Endodermal cell (in vitro differentiated cells): ENCODE measurements at places on chromosomes 4 and X.

GRCh38 chr4:176188654-176189053 lies 6.7 kb downstream of the SPATA4 start:
- no peak for DNase-seq

DNA sequence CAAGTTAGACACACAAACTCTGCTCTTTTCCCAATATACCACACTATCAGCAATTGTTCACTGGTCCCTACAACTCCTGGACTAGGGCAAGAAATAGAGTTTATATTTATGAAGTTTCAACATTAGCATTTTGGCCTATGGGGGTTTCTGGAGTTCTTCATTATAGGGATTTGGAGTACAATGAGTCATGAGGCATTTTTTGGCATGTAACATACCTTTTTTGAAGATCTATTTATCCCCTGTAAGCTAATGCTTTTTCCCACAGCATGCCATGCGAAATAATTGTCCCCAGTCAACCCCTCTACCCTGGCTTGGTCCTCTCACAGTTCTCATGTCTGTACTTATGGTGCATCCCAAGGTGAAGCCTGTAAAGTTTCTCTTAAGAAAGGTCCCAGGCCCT lies 36.7 kb upstream of the EDA2R start:
- no peak for DNase-seq

DNA sequence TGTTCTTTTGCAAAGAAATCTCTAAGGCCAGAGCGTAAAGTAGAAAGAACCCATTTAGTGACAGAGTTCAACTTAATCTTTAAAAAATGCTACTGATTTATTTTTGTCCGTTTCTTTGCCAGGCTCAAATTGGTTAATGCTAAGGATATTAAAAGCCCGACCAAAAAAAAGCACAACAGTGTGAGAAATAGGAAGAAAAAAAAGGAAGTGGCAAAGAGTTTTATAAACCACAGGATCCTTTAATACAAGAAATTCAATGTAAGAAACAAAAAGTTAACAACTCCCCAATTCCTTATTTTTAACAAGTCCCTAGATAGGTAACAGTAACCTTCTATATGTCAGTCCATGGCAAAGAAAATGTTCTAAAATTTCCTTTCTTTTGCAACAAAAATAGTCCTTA lies 480.4 kb downstream of the ACTRT1 start:
- DNase-seq, result no peak

DNA sequence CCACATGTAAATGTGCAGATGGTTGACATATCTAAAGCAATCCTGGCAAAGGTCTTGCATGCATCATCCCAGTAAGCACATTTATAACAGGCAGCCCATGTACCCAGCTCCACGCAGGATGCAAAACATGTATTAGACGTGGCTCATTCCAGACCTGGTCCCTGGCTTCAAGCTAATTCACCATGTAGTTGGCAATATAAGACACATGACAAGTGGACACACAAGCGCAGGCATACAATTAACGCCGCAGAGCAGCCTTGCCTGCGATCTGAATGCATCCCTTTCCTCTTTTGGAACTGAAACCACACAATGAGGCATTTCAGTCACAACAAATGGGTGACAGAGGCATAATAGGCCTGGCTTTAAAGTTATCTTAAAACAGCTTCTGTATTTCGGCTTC lies 114.5 kb upstream of the TRIM2 start:
- DNase-seq, result no peak

DNA sequence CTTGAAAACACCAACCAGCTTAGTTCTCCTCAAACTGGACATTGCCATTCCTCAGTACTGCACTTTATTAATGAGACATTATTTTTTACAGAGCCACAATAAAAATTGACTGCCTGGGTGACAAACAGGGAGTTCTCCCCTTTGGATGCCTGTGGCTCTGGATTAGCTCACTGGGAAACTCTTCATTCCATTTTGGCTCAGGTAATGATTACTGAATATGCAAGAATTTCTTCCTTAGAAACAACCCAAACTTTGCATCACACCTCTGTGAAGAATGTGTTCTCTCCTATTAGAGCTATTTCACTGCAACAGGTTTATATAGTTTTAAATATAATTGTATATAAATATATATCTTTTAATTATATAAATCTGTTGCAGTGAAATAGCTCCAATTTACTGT lies 2065.8 kb downstream of the ARAP2 start:
- no peak for DNase-seq

GRCh38 chrX:101785142-101785541 lies 125.5 kb upstream of the ARMCX2 start:
- DNase-seq, result no peak

DNA sequence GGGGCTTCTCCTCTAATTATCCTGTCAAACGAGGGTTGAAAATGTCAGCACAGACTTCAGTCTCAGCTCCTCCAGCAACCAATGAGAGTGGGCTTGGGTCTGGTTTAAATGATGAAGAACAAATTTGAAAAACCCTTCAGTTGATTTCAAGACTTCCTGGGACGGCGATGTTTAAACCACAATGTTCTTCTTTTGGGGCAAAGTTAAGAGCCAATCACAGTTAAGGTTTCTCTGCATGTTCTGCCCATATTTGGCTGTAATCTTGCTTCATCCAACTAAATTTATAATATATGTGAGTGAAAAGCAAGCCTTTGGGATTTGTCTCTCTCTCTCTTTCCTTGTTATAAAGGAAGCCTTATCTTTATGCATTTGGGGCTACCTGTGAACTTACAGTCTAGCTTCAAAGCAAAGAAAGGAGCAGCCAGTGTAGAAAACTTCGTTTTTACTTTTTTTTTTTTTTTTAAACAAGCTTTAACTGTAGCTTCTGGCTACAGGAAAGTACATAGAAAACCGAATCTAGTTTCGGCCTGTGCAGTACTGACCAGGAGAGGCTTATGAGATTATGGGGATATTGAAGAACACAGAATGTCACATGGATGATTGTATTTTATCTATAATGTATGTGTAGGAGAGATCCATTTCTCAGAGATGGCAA lies 46.8 kb upstream of the FAM9C start:
- DNase-seq, result no peak

GRCh38 chrX:16765594-16765993 lies 20.7 kb upstream of the TXLNG start:
- DNase-seq, result no peak

DNA sequence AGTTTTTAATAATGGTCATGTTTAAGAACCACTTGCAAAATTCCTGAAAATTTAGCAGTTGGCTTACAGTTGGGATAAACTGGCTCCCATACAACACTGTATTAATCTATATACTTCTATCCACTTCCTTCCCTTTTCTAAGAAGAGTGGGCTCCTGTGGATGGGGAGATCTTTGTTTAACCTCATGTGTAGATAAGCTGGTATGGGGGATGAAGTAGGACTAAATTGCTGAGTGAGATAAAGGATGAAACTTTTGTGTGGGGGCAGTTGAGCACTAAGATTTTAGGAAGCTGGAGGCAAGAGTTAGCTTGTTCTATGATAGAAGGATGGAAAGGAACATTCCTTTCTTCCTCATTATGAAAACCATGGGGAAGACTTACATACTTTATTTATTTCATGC lies 54.6 kb upstream of the ATP8A1 start:
- DNase-seq, result no peak

GRCh38 chrX:45743081-45743533 lies 542.4 kb upstream of the DIPK2B start:
- peak; percentile 56 for DNase-seq

- no peak for DNase-seq
These were observed 170.0 kb downstream of the RELL1 start for GRCh38 chr4:37516057-37516775.

DNA sequence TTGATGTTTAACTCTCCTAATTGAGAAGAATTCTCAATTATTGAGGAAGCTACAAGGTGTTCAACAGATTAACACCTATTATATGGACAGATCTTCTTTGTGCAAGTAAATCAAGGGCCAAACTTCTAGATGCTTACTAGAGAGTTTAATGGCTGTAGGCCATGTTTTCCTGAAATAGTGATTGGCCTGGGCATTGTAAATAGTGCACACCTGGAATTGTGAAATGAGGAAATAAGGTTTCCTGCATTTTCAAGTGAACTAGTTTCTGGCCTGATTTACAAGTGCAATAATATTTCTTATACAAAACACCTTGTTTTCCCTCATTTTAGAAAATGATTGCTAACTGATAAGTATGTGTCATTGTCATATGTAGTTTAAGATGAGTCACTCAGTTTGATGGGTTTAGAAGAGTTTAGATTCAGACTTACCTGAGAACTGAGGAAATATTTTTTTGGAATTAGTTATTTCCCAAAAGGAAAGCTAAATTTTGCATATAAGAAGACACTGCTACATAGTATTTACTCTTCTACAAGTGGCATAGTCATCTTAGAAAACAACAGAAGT lies 21.2 kb downstream of the AFF1 start:
- DNase-seq, result no peak

GRCh38 chr4:16794816-16795445 lies 103.5 kb downstream of the LDB2 start:
- DNase-seq, result peak; percentile 92

DNA sequence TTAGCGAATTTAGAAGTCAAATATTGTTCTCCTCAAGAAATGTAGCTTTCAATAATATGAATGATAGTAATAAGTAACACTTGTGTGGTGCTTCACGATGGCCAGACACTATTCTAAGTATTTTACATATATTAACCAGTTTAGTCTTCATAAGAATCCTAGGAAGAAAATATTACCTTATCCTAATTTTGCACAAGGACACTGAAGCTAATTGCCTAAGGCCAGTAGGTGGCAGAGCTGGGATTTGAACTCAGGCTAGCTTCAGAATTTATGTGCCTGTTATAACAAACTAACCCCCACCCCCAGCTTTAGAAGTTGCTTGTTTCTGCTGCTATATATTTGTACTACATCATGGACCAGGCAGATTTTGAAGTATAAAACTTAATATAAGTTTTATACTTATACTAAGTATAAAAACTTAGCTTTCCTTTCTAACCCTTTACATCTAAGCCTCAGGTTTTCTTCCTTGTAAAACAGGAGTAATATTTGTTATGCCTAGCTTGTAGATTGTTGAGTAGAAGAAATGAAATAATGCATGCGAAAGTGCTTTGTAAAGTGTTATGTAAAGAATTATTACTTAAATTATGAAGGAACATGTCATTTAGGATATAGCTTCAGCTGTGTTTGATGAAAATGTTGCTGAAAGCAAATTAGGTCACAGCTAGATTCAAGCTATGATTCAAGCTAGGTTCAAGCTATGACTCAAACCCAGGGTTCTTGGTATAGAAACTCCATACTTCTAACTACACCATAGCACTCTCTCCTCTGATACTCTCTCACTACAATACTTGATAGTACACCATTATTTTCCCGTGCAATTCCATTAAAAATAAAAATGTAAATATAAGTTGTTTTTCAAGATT lies 4.2 kb upstream of the CDS1 start:
- DNase-seq, result peak; percentile 70

DNA sequence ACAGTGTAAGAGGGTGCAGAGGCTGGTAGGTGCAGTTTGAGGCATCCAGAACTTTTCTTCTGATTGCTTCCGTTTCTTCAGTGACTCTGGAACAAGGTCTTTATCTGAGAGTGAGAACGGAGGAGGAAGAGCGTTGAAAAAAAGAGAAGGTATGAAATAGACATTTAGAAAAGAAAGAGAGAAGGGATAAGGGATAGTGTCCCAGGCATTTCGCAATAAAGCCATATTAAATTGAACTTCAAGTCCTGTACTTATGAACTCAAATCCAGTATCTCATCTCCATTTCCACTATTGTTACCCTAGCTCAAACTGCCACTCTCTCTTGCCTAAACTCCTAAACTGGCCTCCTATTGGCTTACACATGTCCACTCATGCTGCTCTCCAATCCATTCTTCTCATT lies 36.7 kb downstream of the NPY2R start:
- DNase-seq, result no peak

DNA sequence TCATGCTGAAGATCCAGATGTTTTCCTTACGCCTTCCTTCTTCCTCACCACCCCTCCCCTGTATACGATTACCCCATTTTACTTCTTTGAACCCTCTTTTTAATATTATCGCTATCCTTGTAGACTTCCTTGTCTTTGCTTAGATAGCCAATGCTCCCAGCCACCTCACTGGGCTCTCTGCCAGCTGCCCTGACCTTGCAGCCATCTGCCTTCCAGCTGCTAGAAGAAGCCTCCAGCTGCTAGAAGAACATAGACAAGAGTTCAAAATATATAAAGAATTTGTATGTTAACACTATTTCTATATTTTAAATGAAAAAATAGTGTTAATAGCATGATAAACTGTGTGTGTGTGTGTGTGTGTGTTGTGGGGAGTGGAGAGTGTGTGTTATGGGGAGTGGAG lies 374.7 kb downstream of the ANKRD50 start:
- no peak for DNase-seq

- no peak for DNase-seq
These were observed 62.1 kb downstream of the CC2D2A start for GRCh38 chr4:15531792-15532191.

DNA sequence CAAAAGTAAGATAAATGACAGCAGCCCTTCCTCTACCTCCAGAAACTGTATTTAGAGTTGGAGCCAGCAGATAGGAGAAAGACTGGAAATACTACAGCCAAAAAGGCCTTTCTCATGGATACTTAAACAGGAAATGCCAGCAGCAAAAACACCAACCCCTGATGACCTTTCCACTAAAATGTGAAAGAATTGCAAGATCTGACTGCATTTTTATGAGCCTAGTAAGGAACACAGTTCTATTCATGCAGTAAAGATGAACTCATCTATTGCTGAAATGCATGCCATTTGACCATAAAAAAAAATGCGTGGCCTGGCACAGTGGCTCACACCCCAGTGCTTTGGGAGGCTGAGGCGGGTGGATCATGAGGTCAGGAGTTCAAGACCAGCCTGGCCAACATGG lies 19.9 kb downstream of the ABCG2 start:
- DNase-seq, result no peak

DNA sequence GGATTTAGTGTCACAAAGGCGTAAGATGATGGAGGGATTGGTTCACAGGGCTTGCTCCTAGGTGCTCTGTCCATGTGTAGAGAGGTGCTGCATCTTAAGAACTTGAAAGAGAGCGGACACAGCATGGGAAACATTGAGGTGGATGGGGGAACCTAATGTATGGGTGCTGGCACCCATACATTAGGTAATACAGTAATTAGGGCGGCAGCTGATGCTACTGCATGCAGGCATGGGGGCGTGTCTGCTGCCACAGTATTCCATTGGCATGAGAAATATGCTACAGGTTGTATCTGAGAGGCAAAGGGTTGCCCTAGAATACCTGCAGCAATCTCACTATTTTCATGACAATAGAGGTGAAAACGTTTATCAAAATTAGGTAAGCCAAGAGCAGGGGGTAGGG lies 45.8 kb upstream of the UXT start:
- DNase-seq, result no peak

DNA sequence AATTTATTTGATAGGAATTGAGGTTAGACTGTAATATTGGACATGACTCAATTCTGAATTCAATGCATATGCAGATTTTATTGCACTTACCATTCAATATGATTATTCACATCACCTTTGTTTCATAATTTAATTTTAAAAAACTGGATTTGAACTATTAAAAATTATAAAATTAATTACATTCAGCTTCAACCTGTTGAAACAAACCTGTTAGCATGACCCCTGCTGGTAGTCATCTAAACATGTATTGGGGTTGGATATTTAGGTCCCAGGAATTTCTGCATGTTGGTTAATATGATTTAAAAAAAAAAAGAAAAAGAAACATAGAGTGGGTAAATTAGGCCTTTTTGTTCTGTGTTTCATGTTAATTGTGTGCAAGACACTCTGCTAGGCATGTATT lies 85.9 kb downstream of the ARSJ start:
- DNase-seq, result no peak
